ENCODE measurements at places on chromosomes 12 and 14.

- DNase-seq: peak; percentile 25
Measured at GRCh38 chr14:93953263-93953662, 23.1 kb downstream of the ASB2 start.

GRCh38 chr12:131883521-131883900, 10.9 kb upstream of the ULK1 start:
- no peak for DNase-seq

DNA sequence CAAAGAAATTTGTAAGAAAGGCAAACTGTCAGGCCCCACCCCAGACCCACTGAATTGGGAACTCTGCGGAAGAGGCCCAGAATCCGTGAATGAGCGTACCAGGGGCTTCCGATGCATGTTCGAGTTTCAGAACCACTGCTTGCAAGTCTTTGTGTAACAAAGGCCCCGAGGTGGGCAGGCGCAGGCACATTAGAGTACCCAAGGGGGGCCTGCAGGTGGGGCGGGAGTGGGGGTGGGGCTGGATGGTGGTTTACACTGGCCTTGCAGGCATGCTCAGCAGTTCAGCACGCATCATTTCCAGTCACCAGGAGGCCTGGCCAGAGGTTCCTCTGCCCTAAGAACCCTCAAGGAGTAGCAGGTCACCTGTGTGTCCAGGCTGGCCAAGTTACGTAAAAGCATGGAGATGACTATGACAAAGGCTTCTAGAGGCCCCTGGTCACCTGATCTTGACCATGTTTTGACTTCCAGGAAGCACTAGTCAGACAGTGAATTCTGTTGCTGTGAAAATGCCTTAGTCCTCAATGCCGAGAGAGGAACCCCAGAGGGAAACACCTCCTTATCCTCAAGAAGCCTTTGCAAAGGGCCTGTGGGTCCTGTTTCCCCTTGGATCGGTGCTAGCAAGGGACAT, 33.2 kb upstream of the IRF2BPL start:
- peak; percentile 48 for DNase-seq

- DNase-seq: no peak
Measured at GRCh38 chr12:16524378-16524777, 81.6 kb downstream of the LMO3 start.

DNA sequence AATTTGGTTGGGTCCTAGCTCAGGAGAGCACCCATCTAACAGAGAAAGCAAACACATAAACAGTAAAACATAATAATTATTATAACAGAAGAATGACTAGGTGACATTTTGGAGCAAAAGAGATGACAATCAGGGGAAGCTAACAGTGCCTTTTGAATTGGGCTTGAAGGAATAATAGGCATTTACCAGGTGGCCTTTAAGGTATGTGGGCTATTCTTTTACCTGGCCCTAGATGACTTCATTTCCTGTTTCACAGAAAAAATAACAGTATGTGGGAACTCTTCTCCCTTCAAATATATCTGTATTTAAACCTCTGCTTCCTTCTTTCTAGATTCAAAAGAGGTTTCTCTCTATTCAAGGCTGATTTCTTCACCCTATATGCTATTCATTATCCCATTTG, 3.8 kb downstream of the IRAK4 start:
- DNase-seq: peak; percentile 69

DNA sequence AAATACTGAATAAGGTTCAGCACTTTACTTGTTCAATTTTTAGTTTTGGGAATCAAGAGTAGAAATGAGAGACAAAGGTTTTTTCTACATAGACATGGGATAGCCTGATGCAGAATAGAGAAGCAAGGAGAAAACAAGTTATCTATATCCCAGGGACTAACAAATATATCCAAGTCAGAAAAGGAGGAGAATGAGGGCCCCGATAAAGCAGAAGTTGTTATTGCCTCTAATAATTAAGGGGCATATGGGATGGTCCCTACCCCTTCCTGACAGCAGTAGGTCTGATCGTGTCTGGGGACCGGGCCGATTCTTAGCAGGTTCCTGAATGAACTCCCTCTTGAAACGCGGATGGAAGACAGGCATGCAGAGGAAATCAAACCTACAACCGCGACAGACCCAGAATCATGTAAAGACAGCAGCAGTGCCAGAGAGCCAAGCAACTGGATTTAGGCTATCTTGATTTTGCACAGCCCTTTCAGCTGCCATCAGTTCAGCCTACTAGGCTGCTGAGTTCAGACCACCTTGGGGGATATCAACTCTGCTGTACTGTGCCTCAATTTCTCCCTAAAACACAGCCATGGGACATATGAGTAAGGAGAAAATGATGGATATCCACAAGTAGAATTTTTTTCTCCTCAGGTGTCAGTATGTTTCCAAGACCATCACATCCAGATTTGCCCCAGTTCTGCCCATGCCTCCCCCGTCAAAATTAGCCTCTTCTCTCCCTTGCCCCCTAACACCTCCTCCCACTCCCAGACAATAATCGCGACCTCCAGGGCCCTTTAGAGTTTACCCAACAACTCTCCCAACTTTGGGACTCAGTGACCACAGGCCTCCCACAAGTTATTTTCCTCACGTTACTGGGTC, 706 bp downstream of the PRMT5 start:
- peak; percentile 33 for DNase-seq

- DNase-seq: no peak
Measured at GRCh38 chr14:62076825-62077605, 314.8 kb downstream of the SNAPC1 start.

GRCh38 chr14:23816371-23816770, 137.2 kb upstream of the DHRS4 start:
- no peak for DNase-seq

- DNase-seq: peak; percentile 94
Measured at GRCh38 chr12:120224304-120225199, 23.6 kb upstream of the RPLP0 start.

- DNase-seq: no peak
Measured at GRCh38 chr14:57254884-57255283, 13.8 kb downstream of the EXOC5 start.

DNA sequence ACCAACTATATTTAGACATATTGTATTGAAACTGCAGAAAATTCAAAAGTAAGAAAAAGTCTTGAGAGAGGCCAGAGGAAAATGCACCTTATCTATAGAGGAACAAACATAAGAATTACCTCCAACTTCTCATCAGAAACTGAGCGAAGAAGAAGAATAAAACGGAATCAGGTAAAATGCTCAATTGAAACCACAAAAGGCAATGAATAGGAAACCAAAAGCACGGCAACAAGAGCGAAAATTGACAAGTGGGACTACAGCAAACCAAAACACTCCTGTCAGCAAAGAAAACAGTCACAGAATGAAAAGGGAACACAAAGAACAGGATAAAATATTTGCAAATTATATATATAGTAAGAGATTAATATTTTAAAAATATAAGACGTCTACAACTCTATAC, 61.9 kb upstream of the PARP11 start:
- DNase-seq: no peak

GRCh38 chr14:98608071-98609060, 663.6 kb downstream of the BCL11B start:
- no peak for DNase-seq

DNA sequence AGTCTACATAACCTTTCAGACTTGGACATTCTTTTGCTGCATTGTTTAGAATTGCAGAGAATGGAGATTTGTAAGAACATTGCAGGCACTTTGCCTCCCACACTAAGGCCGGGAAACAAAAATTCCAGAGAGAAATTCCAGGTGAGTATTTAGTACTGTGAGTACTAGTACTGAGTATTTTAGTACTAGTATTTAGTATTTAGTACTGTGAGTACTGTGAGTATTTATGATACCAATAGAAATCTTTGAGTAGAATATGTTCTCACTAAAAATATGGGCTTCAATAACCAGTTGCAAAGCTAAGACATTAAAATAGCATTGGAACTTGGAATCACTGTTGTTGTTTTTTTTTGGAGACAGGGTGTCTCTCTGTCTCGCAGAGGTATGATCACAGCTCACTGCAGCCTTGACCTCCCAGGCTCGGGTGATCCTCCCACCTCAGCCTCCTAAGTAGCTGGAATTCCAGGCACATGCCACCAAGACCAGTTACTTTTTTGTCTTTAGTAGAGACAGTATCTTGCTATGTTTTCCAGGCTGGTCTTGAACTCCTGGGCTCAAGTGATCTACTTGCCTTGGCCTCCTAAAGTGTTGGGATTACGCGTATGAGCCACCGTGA, 5.3 kb upstream of the HAUS4 start:
- no peak for DNase-seq

DNA sequence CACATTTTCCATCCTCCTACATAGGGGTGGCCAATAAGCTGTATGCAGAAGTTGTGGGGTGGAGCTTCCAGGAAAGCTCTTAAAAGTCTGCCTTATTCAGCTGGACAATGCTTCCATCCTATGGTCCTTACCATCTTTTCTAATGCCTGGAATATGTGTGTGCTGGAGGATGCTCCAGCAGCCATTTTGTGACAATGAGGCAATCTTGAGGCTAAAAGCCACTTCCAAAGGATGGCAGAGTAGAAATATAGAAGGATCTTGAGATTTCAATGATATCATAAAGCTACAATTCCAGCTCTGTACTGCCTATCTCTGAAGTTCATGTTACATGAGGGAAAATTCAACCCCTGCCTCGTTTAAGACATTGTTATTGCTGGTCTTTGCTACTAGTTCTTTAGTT, 95.7 kb downstream of the APAF1 start:
- no peak for DNase-seq

DNA sequence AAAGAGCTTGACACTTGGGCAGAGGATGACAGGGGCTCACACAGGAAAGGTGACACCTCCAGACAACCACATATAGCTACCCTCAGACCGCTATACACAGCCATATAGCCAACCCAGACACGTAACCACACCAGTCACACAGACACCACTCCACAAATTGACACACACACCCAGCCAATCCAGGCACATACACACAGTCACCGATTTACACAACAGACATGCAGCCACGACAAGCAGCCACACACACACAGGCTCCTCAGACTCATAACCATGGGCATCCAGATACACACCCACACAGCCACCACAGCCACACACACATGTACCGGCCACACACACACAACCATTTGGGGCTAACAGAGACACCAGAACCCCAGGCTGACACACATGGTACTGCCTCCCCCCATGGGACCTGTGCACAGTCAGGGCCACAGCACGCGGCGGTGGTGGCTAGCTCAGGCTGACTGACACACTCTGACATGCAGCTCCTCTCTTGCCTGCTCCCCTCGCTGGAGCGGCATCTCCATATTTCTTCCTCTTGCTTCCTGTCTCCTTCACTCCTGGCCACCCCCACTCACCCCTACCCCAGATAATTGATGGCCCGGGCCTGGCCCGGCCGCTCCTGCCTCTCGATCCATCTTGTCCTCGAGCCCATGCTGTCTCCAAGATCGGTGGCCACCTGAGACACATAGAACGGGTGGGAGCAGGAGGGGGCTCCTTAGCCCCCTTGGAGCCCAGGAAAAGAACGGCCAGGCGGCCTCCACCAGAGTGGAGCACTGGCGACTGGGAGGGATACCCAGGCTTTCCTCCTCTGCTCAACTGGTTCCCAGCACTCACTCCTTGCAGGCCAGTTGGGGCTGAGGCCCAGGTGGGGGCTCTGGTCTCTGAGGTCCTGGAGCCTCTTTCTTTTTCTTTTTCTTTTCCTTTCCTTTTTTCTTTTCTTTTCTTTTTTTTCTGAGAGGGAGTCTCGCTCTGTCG, 6.0 kb upstream of the SHMT2 start:
- no peak for DNase-seq

DNA sequence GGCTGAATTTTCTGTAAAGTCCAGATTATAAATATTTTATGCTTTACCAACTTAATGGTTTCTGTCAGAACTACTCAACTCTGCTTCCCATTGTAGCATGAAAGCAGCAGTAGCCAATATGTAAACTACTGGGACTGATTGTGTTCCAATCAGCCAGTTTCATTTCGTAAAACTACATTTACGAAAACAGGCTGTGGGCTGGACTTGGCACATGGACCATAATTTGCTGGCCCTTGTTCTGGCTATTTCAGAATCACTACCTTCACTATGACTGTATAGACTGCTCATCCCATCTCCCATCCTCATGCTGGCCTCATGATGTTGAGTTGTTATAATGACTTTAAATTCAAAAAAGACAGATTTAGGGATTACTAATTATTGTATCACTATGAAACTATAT, 38.7 kb downstream of the FAR2 start:
- no peak for DNase-seq

GRCh38 chr12:25581067-25581466, 28.0 kb upstream of the LMNTD1 start:
- no peak for DNase-seq

DNA sequence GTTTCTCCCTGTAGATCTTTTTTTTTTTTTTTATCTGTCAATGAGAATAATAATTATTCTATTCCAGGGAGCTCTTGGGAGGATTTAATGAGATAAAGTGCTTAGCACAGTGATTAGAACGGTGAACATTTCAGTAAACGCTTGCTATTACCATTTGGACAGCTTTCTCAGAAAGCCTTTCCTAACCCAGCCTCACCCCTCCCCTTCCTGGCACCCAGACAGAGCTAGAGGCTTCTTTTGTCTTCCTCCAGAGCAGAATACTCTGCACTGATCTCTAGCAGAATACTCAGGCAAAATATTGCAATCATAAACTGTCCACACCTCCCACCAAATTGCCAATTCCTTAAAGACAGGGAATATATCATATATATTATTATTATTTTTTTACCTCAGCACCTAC, 66.6 kb downstream of the ERGIC2 start:
- no peak for DNase-seq

GRCh38 chr12:52513736-52514135, 6.5 kb downstream of the KRT5 start:
- no peak for DNase-seq

DNA sequence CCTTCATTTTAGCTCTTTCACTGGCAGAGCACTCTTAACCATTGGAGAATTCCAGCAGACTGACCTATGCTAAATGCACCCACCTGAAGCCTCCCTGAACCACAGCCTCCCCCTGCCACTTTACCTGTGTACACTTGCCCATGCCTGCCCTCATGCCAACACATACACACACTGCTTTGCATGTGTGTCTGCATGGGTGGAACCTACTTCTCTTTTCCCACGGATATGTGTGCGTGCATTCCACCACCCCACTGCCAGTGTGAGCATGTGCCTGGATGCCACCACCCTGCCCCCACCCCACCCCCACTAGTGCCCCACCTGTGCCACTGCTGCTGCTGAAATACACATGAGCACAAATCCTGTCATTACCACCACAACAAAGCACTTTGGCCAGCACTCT, 49.5 kb upstream of the EEA1 start:
- no peak for DNase-seq

GRCh38 chr14:58587271-58587670, 50.5 kb upstream of the DACT1 start:
- DNase-seq: no peak

- no peak for DNase-seq
Measured at GRCh38 chr12:3896801-3897351, 23.7 kb upstream of the PARP11 start.

GRCh38 chr14:99684410-99684934, 374 bp downstream of the CYP46A1 start:
- peak; percentile 80 for DNase-seq

GRCh38 chr14:98888927-98889835, 382.8 kb downstream of the BCL11B start:
- no peak for DNase-seq

DNA sequence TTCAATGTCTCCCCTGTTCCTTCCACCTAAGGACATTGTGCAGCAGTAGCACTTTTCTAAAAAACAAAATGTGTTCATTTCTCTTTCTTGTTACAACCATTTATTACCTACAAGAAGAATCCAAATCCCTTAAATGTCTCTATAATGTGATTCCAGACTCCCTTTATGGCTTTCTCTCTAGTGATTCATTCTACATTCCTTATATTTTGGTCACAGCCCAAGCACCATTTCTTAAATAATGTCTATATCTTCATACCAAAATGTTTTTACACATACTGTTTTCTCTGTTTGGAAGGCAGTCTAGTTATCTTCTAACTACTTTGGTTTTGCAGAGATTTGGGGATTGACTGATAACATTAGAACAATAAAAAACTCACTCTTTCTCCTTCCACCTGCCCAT, 1037.3 kb upstream of the FLRT2 start:
- no peak for DNase-seq
